ENCODE measurements at places on chromosomes 5 and 9. TPM values are rescaled to one million over a fixed set of nuclear protein-coding genes. Genes with fewer than 3 reads are reported as not detected.

The NR4A3 gene
- total RNA-seq: 37.7 TPM

The MATR3 gene
- 199 TPM for total RNA-seq

The DMRTA1 gene
- total RNA-seq: not detected

The C7 gene
- not detected for total RNA-seq

The GAPT gene
- not detected for total RNA-seq

The ISOC1 gene
- total RNA-seq: 24.7 TPM

The IL33 gene
- total RNA-seq: not detected

The MUSK gene
- total RNA-seq: not detected

The DRD1 gene
- total RNA-seq: not detected

The OR2V2 gene
- not detected for total RNA-seq

The NR2F1 gene
- total RNA-seq: not detected

The CHSY3 gene
- not detected for total RNA-seq

The BRINP1 gene
- not detected for total RNA-seq

The C9orf153 gene
- 0.27 TPM for total RNA-seq

The TEK gene
- not detected for total RNA-seq

The AGXT2 gene
- not detected for total RNA-seq

The IL9 gene
- total RNA-seq: 12.5 TPM

DNA sequence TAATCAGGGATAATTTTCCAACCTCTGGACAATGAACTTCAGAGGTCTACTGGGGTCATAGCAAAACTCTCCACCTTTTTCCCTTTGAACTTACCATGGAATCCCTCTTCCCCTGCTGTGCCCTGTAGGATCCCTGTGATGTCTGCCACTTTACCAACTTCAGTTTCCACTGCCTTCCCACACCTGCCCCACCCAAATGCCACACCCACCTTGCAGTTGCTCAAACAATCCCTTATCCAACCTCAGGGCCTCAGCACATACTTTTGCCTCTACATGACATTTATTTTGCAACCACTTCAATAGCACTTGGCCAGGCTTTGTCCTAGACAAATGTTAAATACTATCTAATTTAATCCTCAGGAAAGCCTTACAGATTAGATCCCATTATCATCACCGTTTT, 463.7 kb upstream of the WWC1 start:
- DNase-seq: no peak
- H3K36me3 ChIP-seq: no peaks in the 10 kb centered on the region
- H3K4me3 ChIP-seq: no peak overlapping the region
- H3K27ac ChIP-seq: no peak overlapping the region
- H3K27me3 ChIP-seq: no peaks in the 10 kb centered on the region

DNA sequence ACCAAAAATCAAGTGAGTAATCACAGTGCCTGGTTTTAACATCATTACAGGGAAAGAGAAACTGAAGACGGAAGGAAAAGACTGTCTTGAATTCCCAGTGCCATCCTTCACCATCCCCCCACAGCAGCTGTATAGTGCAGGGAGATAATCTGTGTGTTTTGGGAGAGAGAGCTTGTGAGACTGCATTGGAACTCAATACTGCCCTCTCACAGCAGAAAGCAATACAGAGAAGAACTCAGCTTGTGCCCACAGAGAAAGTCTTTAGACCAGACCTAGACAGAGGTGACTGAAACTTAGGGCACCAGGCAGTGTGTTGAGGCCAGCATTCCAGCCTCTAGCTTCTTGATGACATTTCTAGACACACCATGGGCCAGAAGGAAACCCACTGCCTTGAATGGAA, 754.7 kb upstream of the CDH6 start:
- H3K36me3 ChIP-seq: no peaks in the 10 kb centered on the region
- no peak for DNase-seq
- no peaks in the 10 kb centered on the region for H3K27me3 ChIP-seq
- H3K4me3 ChIP-seq: no peak overlapping the region

DNA sequence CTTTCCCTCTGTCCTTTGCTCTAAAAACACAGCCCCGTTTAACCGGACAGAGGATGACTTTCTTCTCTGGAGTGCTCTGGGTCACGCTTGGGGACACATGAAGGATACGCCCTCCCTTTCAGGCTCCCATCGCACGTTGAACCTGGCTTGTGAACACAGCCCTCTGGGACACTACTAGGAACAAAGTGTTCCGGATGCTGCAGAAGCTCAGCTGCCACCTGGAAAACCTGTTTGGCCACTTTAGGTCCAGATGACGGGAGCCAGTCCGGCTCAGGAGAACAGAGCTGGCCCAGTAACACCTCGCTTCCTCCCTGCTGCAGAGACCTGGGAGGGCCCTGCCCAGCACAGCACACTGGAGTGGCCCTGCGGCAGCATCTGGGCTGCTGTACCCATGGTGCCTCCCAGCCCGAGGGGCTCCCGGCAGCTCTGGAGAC, 60.1 kb downstream of the GADD45G start:
- no peaks in the 10 kb centered on the region for H3K27me3 ChIP-seq
- no peaks in the 10 kb centered on the region for H3K4me1 ChIP-seq
- H3K36me3 ChIP-seq: no peaks in the 10 kb centered on the region
- no peak for DNase-seq
- H3K27ac ChIP-seq: no peak overlapping the region

DNA sequence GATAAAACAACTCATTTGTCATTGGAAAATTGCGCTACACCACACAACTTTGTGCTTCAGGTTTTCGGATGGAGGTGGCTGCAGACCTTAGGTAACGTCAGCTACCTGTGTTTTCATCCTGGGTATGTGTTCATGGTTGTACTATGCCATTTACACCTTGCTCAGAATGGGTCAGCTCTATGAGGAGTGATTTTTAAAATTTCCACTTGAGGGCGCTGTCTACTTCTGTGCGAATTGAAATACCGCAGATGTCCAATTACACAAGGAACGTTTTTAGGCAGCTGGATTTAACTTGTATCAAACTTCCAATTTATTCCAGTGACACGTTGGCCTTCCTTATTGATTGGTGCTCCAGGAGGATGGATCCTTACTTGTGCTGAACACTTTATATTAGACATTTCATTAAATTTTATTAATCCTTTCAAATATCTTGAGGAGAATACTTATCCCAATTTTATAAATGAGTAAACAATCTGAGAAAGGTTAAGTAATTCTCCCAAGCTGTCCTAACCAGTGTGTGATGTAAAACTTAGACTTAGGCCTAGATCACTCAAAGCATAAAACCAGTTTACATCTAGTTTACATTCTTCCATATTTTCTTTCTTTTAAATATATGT, 23.4 kb downstream of the DMRTA1 start:
- H3K27ac ChIP-seq: no peak overlapping the region
- H3K4me1 ChIP-seq: no peaks in the 10 kb centered on the region
- no peak for DNase-seq
- H3K4me3 ChIP-seq: no peak overlapping the region
- no peaks in the 10 kb centered on the region for H3K36me3 ChIP-seq

DNA sequence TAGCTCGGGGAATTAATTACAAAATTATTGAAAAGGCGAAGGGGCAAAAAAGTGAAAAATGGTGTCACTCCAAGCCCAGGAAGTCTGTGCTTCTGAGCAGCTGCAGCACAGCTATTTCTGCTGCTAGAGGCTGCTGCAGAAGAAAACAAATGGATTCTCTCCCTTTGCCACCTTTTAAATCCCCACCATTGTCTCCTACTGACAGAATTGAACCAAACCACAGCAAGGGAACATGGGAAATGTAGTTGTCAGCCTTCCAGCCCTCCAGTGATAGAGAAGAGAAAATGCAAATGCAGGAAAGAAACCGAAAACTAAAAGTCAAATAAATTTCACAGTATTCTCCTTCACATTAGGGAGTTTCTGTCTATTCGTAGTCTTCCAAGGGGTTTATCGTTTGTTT, 33.4 kb upstream of the CDC42SE2 start:
- H3K4me1 ChIP-seq: peaks cover 3% of the 10 kb centered on the region
- no peak overlapping the region for H3K27ac ChIP-seq
- H3K27me3 ChIP-seq: no peaks in the 10 kb centered on the region
- H3K4me3 ChIP-seq: no peak overlapping the region
- DNase-seq: no peak

- H3K4me1 ChIP-seq: peaks cover 6% of the 10 kb centered on the region
- H3K4me3 ChIP-seq: no peak overlapping the region
- no peak for DNase-seq
- H3K27me3 ChIP-seq: no peaks in the 10 kb centered on the region
- no peaks in the 10 kb centered on the region for H3K36me3 ChIP-seq
Observed at GRCh38 chr5:42875785-42876374, 64.2 kb upstream of the SELENOP start.

DNA sequence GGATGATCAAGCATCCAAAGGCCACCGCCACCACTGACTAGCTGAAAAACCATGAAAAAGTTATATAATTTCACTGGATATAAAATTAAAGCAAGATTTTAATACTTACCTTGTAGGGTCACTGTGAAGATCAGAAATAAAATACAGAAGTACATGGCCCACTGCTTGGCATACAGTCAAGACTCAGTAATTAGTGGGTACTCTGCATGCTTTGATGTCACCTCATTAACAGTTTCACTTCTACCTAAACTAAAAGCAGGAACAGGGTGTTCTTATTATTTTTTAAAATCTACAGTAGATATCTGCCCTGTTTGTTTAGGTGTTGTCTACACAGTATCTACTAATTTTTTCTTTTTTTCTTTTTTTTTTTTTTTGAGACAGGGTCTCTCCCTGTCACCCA, 66.4 kb downstream of the NFIB start:
- H3K4me3 ChIP-seq: no peak overlapping the region
- no peak for DNase-seq
- H3K27ac ChIP-seq: no peak overlapping the region
- H3K36me3 ChIP-seq: no peaks in the 10 kb centered on the region

DNA sequence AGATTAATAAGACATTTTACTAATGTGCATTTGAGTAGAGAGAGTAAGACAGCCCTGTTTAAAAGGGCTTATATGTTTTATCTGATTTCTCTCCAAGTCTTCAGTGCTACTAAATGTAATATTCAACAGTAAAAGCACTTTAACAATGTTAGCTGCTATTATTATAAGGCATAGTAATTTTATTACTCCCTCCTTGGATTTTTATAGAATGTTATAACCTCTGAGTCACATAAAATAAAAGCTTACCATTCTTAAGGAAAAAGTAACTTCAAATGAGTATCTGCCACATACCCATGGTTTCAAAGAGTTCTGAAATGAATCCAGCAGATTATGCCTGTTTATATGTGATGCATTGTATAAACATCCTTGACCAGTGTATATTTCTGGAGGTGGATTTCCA, 19.0 kb downstream of the SPDL1 start:
- H3K27me3 ChIP-seq: no peaks in the 10 kb centered on the region
- H3K27ac ChIP-seq: no peak overlapping the region
- no peaks in the 10 kb centered on the region for H3K36me3 ChIP-seq

GRCh38 chr9:118165451-118165850, 461.2 kb downstream of the TLR4 start:
- no peaks in the 10 kb centered on the region for H3K27me3 ChIP-seq
- no peaks in the 10 kb centered on the region for H3K36me3 ChIP-seq
- H3K4me1 ChIP-seq: no peaks in the 10 kb centered on the region
- no peak for DNase-seq
- H3K4me3 ChIP-seq: no peak overlapping the region

GRCh38 chr5:157463621-157464518, 3.9 kb downstream of the NIPAL4 start:
- H3K27ac ChIP-seq: no peak overlapping the region
- H3K4me3 ChIP-seq: no peak overlapping the region
- DNase-seq: no peak
- peaks cover 9% of the 10 kb centered on the region for H3K4me1 ChIP-seq

- no peaks in the 10 kb centered on the region for H3K36me3 ChIP-seq
- no peak overlapping the region for H3K27ac ChIP-seq
- no peaks in the 10 kb centered on the region for H3K27me3 ChIP-seq
- no peak for DNase-seq
Observed at GRCh38 chr9:26292943-26293342, 599.7 kb downstream of the CAAP1 start.

GRCh38 chr5:55037046-55037771, 13.2 kb downstream of the GZMK start:
- H3K27me3 ChIP-seq: no peaks in the 10 kb centered on the region
- H3K4me1 ChIP-seq: peaks cover 31% of the 10 kb centered on the region
- peak; percentile 34 for DNase-seq
- no peaks in the 10 kb centered on the region for H3K36me3 ChIP-seq
- peak overlapping the region; percentile 30 for H3K4me3 ChIP-seq

- no peak overlapping the region for H3K27ac ChIP-seq
- no peaks in the 10 kb centered on the region for H3K27me3 ChIP-seq
Observed at GRCh38 chr5:32057187-32058096, 116.7 kb downstream of the GOLPH3 start.

DNA sequence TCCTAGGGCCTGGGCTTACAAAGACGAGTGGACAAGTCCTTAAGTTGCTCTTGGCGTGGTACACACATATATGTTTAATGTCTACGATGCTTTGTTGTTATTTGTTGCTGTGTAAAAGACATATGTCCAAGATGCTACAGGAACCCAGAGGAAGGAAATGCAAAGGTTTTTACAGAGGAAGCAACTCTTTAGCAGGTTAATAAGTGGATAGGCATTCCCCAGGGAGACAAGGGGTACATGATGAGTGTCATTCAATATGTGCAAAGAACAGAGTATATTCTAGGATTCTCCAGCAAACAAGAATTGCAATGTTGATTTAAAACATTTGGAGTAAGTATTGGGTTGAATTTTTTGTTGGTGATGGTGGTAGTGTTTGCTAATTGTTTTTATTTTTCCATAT, 92.1 kb downstream of the PIP5K1B start:
- DNase-seq: no peak
- H3K36me3 ChIP-seq: no peaks in the 10 kb centered on the region
- H3K4me1 ChIP-seq: no peaks in the 10 kb centered on the region

GRCh38 chr5:154276973-154277331, 86.4 kb downstream of the GALNT10 start:
- no peaks in the 10 kb centered on the region for H3K27me3 ChIP-seq
- no peak overlapping the region for H3K27ac ChIP-seq
- no peak overlapping the region for H3K4me3 ChIP-seq
- no peak for DNase-seq

GRCh38 chr9:83005361-83005760, 57.6 kb downstream of the RASEF start:
- no peaks in the 10 kb centered on the region for H3K4me1 ChIP-seq
- H3K4me3 ChIP-seq: no peak overlapping the region
- no peaks in the 10 kb centered on the region for H3K27me3 ChIP-seq
- no peaks in the 10 kb centered on the region for H3K36me3 ChIP-seq
- DNase-seq: no peak

GRCh38 chr5:13328316-13328715, 616.2 kb downstream of the DNAH5 start:
- H3K36me3 ChIP-seq: no peaks in the 10 kb centered on the region
- no peak for DNase-seq
- H3K4me3 ChIP-seq: no peak overlapping the region
- H3K4me1 ChIP-seq: no peaks in the 10 kb centered on the region
- no peak overlapping the region for H3K27ac ChIP-seq

DNA sequence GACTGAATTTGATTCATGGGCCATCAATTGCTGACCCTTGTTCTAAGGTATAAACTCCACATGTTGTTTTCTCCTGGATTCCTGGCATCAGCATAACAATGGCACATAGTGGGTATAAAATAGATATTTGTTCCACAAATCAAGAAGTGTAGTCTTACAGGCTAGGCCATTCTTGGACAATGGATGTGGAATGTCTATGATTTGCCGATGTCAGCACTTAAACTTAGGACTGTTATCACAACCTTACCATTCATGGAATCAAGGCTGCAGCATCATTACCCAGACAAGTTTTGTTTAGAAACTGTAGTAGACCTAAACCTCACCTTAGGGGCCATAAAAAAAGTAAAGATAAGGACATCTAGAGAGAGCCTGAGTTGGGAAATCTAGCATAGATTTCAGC, 680.0 kb downstream of the BRINP1 start:
- no peaks in the 10 kb centered on the region for H3K27me3 ChIP-seq
- H3K36me3 ChIP-seq: no peaks in the 10 kb centered on the region
- H3K4me1 ChIP-seq: no peaks in the 10 kb centered on the region
- no peak overlapping the region for H3K27ac ChIP-seq
- no peak for DNase-seq
